ENCODE measurements at places on chromosomes 13 and 19. TPM values are rescaled to one million over a fixed set of nuclear protein-coding genes. Genes with fewer than 3 reads are reported as not detected.

The ZNF543 gene
- 7.7 TPM for total RNA-seq

GRCh38 chr19:52735734-52736133 is 890 bp upstream of the ZNF611 start:
- peak overlapping the region; percentile 88 for H3K4me3 ChIP-seq
- peaks cover 24% of the 10 kb centered on the region for H3K4me1 ChIP-seq
- H3K27me3 ChIP-seq, result no peaks in the 10 kb centered on the region
- peak; percentile 16 for DNase-seq

The ACP7 gene
- total RNA-seq, result not detected

- H3K27me3 ChIP-seq, result peaks cover 16% of the 10 kb centered on the region
- H3K36me3 ChIP-seq, result no peaks in the 10 kb centered on the region
- H3K4me1 ChIP-seq, result no peaks in the 10 kb centered on the region
- no peak overlapping the region for H3K4me3 ChIP-seq
- no peak overlapping the region for H3K27ac ChIP-seq
- no peak for DNase-seq
Observed at GRCh38 chr13:31725841-31726240, 13.5 kb upstream of the RXFP2 start.

The PLEKHJ1 gene
- 58.3 TPM for total RNA-seq
